ENCODE measurements at places on chromosomes 5 and 9.

DNA sequence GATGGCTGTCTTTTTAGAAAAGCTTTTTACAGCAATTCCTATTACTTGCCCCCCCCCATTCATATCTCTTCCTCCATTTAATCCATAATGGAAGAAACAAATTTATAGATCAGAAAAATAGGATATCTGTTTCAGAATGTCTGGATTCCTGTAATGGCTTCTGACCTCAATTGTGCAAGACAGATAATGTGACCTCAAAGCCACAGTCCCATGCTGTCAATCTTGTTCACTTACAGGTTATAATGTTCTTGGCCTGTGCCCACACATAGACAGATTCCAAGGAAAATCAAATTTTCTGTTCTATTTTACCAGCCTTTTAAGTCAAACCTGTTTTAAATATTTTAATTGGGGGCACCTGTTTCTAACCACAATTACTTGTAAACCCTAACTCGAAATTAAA lies 143.4 kb downstream of the ENTREP1 start:
- DNase-seq = no peak

DNA sequence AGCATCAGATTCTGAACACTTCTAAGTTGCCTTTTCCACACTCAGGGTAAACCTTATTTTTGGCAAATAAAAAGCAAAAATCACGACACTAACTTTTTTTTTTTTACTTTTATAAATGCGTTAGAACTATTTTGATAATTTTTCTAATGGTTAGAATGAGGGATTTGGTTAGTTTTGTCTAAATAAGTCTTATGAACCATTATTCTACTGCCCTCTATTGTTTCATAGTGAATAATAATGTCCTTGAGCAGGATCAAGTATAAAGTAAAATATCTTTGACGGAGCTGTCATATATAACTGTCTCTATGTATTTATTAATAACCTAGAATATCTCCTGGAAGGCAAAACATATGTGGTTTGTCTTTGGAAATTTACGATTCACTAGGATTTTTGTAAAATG lies 631.8 kb downstream of the GABRG2 start:
- DNase-seq = no peak

GRCh38 chr9:86948074-86948929 lies 996 bp upstream of the GAS1 start:
- DNase-seq = peak; percentile 40

DNA sequence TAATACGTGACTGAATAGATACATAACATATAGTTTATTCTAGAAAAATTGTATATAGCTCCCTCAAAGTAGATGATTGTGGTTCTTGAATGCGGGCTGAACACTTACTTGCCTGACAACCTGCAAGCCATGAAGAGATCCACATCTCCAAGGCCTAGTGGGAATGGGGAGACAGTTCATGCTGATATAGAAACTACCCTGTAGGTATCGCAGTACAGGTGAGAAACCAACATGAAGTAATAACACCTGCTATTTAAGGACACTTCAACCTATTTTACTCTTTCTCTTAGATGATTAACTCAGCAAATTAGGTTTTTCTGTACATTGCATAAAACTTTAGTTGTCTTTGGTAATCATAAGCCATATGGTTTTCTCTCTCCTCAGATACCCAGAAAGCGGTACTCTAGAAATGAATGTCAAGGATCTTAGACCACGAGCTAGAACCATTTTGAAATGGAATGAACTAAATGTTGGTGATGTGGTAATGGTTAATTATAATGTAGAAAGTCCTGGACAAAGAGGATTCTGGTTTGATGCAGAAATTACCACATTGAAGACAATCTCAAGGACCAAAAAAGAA lies 47.3 kb downstream of the UHRF2 start:
- no peak for DNase-seq

GRCh38 chr9:21350787-21351186 lies at the start of gene IFNA6:
IFNA6 (minus strand) TSS chr9:21350887; CDS start chr9:21350887, 0 bp downstream.
- DNase-seq = no peak

- DNase-seq = no peak
Measured at GRCh38 chr9:35687306-35687705, 2.4 kb downstream of the TPM2 start.

DNA sequence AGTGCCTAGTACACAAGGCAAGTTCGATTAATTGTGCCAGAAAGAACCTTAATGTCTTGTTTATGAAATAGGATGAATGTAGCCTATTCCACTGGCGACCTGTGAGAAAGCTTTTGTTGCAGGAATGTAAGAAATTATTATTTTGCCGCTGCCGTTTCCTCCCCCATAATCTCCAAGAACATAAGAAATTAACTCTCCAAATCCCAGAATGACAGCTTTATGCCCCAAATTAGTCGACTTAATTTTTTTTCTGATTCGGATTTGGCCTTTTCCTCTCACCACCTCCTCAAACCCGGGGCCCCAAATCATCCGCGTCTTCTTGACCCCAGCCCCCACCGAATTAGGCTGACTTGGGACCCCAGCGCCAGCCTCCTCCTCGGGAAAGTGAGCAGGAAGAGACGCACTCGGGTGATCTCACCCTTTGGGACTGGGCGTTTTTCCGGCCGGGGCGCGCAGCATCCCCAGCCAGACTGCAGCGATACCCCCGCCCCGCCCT lies 682 bp upstream of the SPTAN1 start:
- DNase-seq = no peak

DNA sequence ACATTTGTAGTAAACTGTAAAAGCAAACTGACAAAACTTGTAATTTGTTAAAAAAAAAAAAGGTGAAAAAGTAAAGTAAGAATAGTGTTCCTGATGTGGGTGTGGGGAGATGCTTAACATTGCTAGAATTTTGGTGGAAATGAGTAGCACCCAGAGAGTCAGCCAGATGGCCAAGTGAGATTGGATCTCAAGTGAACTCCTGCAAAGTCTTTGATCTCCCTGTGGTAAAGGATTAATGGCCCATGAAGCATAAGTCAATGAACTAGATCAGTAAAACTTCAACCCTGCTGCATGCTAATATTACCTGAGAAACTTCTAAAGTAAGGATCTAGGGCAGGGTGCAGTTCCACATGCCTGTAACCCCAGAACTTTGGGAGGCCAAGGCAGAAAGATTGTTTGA lies 19.0 kb upstream of the FAM169A start:
- no peak for DNase-seq

- no peak for DNase-seq
Measured at GRCh38 chr5:104361932-104362331, 799.3 kb upstream of the NUDT12 start.

DNA sequence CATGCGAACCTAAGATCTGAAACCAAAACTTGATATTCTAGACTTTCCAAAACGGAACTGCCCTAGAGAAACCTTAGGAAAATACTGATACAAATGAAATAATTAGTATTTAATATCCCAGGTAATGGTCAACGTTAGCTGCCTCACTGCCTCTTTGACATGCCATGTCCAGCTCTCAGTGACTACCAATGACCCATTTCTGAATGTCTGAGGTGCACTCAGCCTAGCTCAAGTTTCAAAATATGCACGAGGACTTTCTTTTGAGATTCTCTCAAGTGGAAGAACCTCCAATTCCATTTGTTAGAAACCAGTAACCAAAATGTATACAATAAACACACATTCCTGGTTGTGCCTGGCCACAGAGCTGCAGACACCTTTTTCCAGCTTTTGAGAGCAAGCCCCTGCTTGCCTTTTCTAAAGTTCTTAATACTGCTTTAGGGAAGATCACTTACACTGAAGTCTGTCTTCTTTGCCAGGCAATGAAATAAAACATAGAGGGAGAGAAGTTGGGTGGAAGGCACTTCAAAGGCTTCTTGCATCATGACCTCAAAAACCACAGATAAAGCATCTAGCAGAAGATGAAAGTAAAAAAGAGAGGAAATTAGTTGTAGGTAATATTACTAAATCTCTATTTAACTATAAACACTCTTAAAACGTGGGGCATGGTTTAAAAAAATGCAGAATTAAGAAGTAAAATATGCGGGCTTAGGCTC lies 87.9 kb downstream of the MRPS27 start:
- no peak for DNase-seq

GRCh38 chr5:32504329-32504988 lies 59.9 kb upstream of the ZFR start:
- no peak for DNase-seq

- DNase-seq = no peak
Measured at GRCh38 chr9:138071292-138071691, 193.7 kb downstream of the CACNA1B start.

- no peak for DNase-seq
Measured at GRCh38 chr5:115857057-115857479, 15.3 kb downstream of the AP3S1 start.

GRCh38 chr5:116557669-116558271 lies 16.9 kb downstream of the SEMA6A start:
- DNase-seq = no peak

- DNase-seq = no peak
Measured at GRCh38 chr5:79809743-79810142, 120.1 kb downstream of the CMYA5 start.

All from stimulated activated CD4-positive, alpha-beta T cell treated with anti-CD3 and anti-CD28 coated beads, Interleukin-15, amount 100 ng/mL, for 1 hour (primary cell).